ENCODE measurements at places on chromosomes 6 and 20.
A peak's percentile ranks its signal among the peaks of the same experiment; 100 is the strongest.

GRCh38 chr6:132693478-132693877, 20.4 kb downstream of the VNN1 start:
- no peak overlapping the region for H3K4me3 ChIP-seq
- no peaks in the 10 kb centered on the region for H3K4me1 ChIP-seq
- H3K36me3 ChIP-seq = no peaks in the 10 kb centered on the region
- no peak for ATAC-seq

GRCh38 chr20:38109591-38110524, 55.2 kb downstream of the TGM2 start:
- H3K27me3 ChIP-seq = no peaks in the 10 kb centered on the region
- no peaks in the 10 kb centered on the region for H3K4me1 ChIP-seq
- no peaks in the 10 kb centered on the region for H3K36me3 ChIP-seq

DNA sequence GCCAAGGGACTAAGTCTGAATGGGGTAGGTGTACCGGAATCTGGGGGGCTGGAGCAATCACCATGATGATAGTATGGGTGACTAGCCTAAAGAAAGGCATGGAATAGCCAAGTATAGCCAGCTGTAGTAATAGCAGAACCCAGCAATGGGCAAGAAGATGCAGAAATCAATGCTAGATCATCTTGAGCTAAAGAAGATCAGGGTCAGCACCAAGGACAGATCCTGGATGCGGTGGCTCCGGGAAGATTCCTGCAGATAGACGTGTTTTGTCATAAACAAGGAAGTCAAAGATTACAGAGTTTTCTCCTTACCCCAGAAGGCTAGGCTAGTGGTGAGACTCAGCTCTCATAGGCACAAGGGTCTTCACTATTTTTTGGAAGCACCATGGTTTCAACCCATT, 561.6 kb upstream of the CHD6 start:
- H3K36me3 ChIP-seq = no peaks in the 10 kb centered on the region
- no peaks in the 10 kb centered on the region for H3K4me1 ChIP-seq
- ATAC-seq = no peak

DNA sequence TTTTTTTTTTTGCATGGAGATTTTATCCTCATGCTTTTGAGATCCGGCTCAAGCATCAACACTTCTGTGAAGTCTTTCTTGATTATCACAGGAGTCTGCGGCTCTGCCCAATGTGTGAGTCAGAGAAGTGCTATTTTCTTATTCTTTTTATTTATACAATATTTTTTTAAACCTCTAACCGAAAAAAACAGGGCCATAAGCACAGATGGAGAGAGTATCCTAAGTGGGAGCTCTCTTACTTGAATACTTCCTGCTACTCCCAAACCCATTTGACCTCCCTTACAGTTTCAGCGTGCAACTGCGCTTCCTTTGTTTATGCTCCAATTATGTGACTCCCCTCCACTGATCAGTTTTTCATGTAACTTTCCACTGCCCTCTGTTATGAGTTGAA, 8.7 kb upstream of the ATXN1 start:
- peaks cover 45% of the 10 kb centered on the region for H3K4me1 ChIP-seq
- no peak overlapping the region for H3K27ac ChIP-seq
- peaks cover 5% of the 10 kb centered on the region for H3K36me3 ChIP-seq
- ATAC-seq = no peak
- peak overlapping the region; percentile 16 for H3K4me3 ChIP-seq

DNA sequence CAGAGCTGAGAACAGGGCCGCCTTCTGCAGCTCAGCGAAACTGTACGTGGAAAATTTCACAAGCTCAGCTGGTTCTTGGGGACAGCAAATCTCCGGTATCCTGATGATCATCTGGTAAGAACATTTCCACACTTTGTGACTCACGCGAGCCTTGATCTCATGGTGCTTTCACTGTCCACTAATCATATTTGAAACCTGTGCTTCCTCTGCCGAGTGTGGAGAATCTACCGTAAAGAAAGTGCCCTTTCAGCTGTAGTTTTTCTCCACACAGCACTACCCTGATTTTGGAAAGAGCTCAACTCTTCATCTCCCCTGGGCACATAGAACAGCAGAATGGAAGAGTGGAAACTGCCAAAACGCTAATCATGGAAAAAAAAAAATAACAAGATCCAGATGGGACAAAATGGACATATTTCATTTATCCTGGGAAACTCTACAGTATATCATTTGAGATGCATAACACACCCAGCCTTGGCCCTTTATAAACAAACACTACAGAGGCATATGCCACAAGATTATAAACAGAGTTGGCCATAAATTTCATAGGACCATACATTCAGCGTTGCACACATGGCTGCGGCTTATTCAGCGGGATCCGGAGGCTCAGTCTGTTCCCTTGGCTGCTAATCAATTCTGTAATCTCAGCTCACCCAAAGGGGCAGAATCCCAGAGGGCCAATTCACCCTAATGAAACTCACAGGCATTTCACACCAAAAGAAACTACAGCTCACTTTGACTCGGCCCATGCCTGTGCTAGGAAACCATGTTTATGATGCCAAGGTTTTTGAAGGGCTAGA, 434.5 kb downstream of the HDGFL1 start:
- no peaks in the 10 kb centered on the region for H3K36me3 ChIP-seq
- no peaks in the 10 kb centered on the region for H3K4me1 ChIP-seq
- no peaks in the 10 kb centered on the region for H3K27me3 ChIP-seq

GRCh38 chr6:45837541-45838200, 178.0 kb downstream of the CLIC5 start:
- H3K36me3 ChIP-seq = no peaks in the 10 kb centered on the region
- peak overlapping the region; percentile 1 for H3K4me3 ChIP-seq
- no peaks in the 10 kb centered on the region for H3K27me3 ChIP-seq
- ATAC-seq = peak; percentile 55

DNA sequence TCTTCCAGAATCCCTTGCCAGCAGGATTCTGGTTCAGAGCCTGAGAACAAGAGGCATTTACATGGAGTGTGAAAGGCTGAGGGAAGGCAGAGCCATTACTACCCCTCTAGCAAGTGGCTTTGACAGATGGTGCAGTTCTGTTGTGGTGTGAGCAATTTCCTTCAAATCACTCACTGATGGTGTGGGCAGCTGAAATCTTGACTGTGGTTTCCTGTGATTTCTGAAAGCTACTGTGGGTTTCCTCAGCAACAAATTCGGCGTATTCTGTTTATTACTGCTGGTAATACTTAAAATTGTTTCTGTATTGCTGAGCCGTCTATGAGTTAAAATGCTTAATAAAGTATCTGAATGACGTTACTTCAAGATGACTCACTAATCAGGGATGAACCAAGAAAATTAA, 181.5 kb upstream of the TCF21 start:
- no peak overlapping the region for H3K4me3 ChIP-seq
- H3K27me3 ChIP-seq = peaks cover 3% of the 10 kb centered on the region
- no peaks in the 10 kb centered on the region for H3K4me1 ChIP-seq
- H3K36me3 ChIP-seq = no peaks in the 10 kb centered on the region

DNA sequence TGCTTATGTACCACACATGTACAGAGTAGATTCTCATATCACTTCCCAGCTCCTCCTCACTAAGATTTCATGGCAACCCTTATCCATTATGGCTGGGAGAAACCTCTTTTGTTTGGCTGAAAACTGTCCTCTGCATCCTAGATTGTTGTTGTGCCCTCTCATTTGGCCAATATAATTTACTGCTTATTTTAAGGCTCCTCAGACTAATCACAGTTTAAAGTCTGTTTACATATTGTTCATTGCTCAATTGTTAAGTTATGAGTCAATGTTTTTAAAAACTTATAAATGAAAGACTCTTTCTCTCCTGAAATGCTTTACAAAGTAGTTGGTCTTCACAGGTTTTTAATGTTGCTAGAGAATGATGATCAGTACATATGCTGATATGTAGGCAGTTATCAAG, 57.3 kb downstream of the FAM83B start:
- H3K4me3 ChIP-seq = no peak overlapping the region
- H3K36me3 ChIP-seq = no peaks in the 10 kb centered on the region

GRCh38 chr6:168291450-168291849, 28.1 kb downstream of the DACT2 start:
- no peak overlapping the region for H3K27ac ChIP-seq
- H3K4me1 ChIP-seq = peaks cover 12% of the 10 kb centered on the region
- no peak for ATAC-seq
- H3K36me3 ChIP-seq = peaks cover 5% of the 10 kb centered on the region

GRCh38 chr6:167141667-167142432, 15.9 kb downstream of the GPR31 start:
- H3K4me1 ChIP-seq = peaks cover 21% of the 10 kb centered on the region
- H3K27ac ChIP-seq = peak overlapping the region; percentile 56
- peak overlapping the region; percentile 39 for H3K4me3 ChIP-seq
- H3K36me3 ChIP-seq = peaks cover 44% of the 10 kb centered on the region
- H3K27me3 ChIP-seq = no peaks in the 10 kb centered on the region
- ATAC-seq = peak; percentile 89

- no peak for ATAC-seq
- H3K4me3 ChIP-seq = no peak overlapping the region
- no peaks in the 10 kb centered on the region for H3K4me1 ChIP-seq
- H3K36me3 ChIP-seq = no peaks in the 10 kb centered on the region
- H3K27me3 ChIP-seq = peaks cover 43% of the 10 kb centered on the region
- H3K27ac ChIP-seq = no peak overlapping the region
Measured at GRCh38 chr20:19211252-19211651, 1.2 kb upstream of the SLC24A3 start.

DNA sequence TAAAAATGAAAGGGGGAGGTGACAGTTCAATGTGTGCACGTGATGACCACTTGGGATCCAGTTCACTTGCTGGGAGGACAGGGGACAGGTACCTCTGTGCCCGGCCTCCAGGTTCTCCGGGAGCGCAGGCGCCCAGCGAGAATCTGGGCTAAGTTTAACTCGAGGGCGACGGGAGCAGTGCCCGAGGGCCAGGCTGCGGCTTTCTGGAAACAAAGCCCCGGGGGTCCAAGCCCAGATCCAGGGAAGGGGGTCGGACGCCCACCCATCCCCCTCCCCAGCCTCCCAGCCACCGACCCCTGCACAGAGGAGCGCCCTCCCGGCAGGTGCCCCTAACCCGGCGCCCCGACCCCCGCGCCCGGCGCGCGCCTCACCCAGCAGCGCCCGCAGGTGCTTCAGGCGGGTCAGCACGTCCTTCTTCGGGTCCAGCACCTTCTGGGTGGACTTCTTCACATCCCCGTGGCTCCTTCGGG, 405 bp downstream of the RALGAPA2 start:
- H3K27me3 ChIP-seq = peaks cover 4% of the 10 kb centered on the region
- ATAC-seq = peak; percentile 11
- peaks cover 15% of the 10 kb centered on the region for H3K4me1 ChIP-seq
- H3K4me3 ChIP-seq = peak overlapping the region; percentile 91

GRCh38 chr20:62529896-62530642, 54.3 kb upstream of the GATA5 start:
- ATAC-seq = no peak
- no peak overlapping the region for H3K27ac ChIP-seq
- no peak overlapping the region for H3K4me3 ChIP-seq
- H3K4me1 ChIP-seq = no peaks in the 10 kb centered on the region

- no peak overlapping the region for H3K4me3 ChIP-seq
- ATAC-seq = no peak
- H3K27me3 ChIP-seq = no peaks in the 10 kb centered on the region
- H3K36me3 ChIP-seq = no peaks in the 10 kb centered on the region
Measured at GRCh38 chr20:59985864-59986263, 27.6 kb downstream of the CDH26 start.
